Activated effector memory CD4-positive, alpha-beta T cell treated with anti-CD3 and anti-CD28 coated beads, Interleukin-2, amount 50 U/mL, for 16 hours (primary cell): ENCODE measurements at places on chromosomes 3 and 15.
A peak's percentile ranks its signal among the peaks of the same experiment; 100 is the strongest.

DNA sequence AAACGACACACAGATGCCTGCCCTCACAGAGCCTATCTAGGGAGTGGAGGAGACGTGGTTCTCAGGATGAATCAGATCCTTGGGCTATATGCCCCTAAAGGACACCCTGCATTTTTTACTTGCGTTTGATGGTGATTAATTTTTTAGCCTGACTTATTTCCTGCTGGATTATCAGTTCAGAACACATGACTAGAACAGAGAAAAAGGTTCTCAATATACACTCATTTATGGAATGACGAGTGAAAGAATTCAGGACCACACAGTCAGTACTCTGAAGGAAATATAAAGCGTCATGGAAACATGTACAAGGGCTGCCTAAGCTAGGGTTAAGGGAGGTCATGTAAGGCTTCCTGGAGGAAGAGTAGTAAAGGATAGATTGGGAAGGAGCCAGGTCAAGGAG, 121.8 kb downstream of the SSR3 start:
- DNase-seq = no peak

DNA sequence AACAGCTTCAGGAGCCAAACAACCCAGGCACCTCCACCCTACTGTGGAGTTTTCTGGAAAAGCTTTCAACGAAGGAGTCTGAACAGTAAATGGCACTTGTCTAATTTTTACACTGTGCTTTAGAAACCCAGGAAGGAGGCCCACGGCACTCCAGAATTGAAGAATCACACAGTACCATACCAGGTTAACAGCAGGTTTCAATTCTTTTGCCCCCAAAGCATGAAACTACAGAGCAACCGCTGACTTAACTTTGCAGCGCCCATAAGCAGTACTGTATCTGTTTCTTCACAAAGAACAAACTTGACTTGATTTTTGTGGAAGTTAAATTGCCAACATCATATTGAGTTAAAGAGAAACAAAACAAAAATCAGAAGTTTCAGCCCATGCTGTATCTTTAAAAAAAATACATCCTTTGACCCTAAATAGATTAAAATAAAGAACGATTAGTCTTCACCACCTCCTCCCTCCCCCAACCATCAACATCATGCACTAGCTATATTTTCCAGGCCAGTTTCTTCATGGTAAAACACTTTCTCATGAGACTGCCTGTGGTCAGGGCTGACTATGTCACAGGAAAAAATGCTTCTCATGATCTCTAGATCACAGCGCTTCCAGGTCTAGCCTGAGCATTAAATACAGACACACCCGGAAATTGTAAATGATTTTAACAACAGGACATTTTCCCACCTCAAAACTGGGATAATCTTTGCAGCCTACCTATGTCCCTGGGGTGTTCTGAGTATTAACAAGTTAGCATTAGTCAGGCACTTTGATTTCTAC, 456.3 kb downstream of the FOXP1 start:
- peak; percentile 75 for DNase-seq

DNA sequence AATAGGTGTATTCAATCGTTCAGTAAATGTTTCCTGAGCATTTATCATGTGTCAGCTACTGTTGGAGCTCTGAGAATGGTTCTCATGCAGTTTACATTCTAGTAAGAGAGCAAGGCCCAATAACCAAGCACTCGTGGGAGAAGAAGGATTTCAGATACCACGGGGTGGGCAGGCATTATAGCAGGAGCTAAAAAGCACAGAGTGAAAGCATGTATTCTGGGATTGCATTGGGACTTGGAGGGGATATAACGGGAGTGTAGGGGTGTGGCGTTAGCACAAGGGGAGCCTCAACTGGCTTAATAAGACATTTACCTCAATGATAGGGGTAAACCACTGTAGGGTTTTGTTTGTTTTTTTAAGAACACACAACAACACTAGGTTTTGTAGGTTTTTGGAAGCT, 1.6 kb upstream of the SIAH2 start:
- DNase-seq = no peak

GRCh38 chr3:171778493-171778892, 31.8 kb downstream of the PLD1 start:
- DNase-seq = no peak

GRCh38 chr3:58236527-58237237, 910 bp upstream of the ABHD6 start:
- DNase-seq = no peak

DNA sequence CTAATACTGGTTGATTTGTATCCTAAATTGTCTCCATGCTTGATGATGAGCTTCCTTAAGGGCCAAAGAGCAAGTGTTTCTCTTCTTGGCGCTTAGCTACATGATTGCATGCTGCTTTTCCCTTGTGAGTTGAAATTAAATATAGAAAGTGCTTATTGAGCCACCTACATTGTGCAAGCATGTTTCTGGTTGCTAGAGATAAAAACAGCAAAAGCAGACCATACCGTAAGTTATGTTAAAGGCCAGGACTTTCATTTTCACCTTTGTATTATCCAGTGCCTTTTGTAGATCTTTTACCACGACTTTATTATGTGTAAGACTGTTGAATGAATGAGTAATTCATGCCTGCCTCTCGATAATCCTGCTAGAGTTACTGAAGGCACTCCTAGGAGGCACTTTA, 41.9 kb upstream of the CCNB2 start:
- no peak for DNase-seq

GRCh38 chr15:25846377-25846776, 16.8 kb downstream of the ATP10A start:
- peak; percentile 82 for DNase-seq

DNA sequence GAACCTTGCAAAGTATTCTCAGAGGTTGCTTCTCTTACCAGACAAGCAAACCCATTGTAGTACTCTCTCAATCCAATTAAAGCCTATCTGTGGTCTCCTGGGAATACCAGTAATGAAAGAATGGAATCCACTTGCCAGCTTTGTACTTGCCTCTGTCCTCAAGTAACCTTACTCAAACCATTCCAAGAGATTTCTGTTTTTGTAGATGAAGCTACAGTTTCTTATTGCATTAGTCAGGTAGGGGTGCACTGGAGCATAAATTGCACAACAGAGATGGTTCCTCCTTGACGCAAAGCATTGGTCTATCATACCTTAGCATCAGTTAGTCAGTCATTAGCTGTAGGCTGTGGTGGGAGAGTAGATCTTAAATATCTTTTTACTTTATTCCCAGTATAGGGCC, 52.9 kb downstream of the BTLA start:
- no peak for DNase-seq

GRCh38 chr3:64108784-64109317, 85.6 kb upstream of the PSMD6 start:
- DNase-seq = no peak

DNA sequence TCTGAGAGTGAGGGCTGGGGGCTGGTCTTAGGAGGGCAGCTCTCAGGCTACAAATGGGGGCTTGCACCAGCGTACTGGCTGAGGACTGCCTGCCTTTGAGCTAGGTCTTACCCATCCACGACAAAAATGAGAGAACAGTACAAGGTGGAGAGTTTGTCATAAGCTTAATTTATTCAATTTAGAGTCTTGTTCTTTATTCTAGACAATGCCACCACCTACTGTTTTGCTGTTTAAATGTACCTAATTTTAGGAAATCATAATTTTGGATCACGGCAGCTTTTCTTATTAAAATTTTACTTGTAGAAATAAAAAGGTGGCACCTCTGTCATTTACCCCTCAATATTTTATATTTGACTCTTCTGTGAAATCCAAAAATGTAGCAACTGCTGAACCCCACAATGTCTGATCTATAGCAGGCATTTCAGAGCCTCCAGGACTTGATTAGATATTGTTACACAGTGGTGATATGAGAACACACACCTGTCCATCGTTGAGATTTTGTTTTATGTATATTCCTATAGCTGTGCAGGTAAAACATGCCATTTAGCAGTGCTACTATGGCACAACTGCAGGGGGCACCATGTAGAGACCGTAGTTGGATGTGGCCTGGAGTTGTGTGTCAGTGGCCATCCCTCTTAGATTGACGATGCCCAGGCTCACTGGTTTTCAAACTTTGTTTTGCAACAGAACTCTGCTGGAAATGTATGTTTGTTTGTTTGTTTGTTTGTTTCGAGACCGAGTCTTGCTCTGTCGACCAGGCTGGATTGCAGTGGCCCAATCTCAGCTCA, 88.6 kb downstream of the SLCO3A1 start:
- DNase-seq = no peak

GRCh38 chr15:44231842-44232241, 36.8 kb upstream of the FRMD5 start:
- DNase-seq = no peak

DNA sequence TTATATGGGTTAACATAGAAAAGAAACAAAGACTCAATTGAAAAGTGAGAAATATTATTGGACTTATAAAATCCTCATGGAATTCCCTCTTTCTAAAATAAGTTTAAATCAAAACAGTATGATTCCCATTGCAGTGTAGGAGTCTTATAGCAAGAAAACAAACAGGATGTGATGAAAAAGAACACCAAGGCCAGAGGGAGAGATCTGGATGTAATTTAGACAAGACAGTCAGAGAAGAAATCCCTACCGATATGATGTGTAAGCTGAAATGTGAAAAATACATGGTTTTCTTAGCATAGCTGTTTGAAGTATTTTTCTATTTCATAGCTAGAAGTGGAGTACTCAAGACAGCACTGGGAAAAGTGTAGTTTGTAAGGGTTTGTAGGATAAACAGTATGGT, 521.5 kb downstream of the RSL24D1 start:
- no peak for DNase-seq

DNA sequence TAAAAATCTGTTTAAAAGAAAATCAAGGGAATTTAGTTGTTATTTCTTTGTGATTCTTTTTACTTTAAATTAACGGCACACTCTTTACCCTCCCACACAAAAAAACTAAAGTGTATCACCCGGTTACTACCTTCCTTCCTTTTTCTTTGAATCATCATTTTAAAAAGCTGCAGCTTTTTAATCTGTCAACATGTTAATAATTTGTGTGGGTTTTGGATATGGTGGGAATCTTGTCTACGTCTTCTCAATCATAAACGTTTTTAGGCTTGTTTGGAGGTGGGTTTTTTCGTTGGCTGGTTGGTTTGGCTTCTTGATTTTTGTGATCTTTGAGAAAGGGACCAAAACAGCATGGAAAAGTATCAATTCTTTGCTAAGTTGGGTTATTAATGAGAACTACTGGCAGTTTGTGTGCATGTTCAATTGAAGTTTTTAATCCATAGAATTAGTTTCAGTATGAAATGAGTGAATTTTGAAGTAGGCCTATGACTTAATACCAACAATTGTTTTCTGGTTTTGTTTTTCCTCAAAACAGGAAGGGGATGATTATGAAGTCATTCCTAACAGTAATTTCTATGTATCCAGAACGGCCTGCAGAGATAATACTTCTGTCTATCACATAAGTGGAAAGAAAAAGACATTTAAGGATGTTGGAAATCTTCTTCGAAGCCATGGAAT, 4.5 kb downstream of the SMC4 start:
- no peak for DNase-seq

- no peak for DNase-seq
Measured at GRCh38 chr15:75895731-75896130, 7.9 kb upstream of the FBXO22 start.

- DNase-seq = no peak
Measured at GRCh38 chr3:58011580-58011979, 3.4 kb downstream of the FLNB start.

DNA sequence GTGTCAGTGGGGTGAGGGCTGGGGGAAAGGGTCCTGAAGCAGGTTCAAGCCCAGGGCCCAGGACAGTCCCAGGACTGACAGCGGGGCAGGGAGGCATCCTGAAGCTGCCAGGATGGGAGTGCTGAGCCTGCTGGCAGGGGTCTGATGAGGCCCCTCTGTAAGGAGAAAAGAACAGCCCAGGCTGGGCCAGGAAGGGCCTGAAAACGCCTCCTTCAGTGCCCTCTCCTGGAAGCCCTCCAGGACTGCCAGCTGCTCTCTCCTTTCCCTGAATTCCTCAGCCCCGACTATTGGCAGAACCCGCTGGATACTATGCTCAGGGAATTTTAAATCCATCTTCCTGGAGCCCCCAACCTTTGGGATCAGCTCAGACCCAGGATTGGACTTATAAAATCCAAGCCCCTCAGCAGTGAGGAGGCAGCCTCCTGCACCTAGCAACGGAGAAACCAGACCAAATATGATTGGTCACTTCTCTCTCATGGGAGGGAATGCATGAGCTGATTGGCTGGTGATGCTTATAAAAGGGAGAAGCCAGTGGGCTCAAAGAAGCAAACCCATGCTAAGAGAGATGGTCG, 203.5 kb upstream of the LINGO1 start:
- DNase-seq = peak; percentile 53

- DNase-seq = no peak
Measured at GRCh38 chr3:170171563-170171962, 10.0 kb downstream of the PHC3 start.

GRCh38 chr3:82347585-82347984, 586.1 kb upstream of the GBE1 start:
- no peak for DNase-seq

GRCh38 chr3:174710612-174711011, 148.5 kb upstream of the NAALADL2 start:
- DNase-seq = no peak

DNA sequence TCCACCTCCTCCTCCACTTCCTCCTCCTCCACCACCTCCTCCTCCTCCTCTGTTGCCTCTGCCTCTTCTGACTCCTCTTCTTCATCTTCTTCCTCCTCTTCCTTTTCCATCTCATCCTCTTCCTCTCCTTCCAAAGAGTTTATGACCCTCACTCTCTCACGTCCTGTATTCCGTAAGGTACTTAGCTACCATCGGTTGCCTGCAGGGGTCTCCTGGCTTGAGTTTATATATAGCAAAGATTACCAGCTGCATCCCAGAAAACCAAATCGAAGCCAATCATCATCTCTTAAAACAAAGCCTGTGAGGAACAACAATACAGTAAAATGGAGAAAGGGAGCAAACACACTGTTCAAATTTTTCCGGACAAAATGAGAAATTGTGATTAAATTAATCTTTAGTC, 317.4 kb downstream of the C3orf38 start:
- DNase-seq = no peak

- no peak for DNase-seq
Measured at GRCh38 chr15:81030301-81030750, 29.6 kb downstream of the TLNRD1 start.

- peak; percentile 8 for DNase-seq
Measured at GRCh38 chr3:15513116-15513515, 8.4 kb downstream of the COLQ start.

DNA sequence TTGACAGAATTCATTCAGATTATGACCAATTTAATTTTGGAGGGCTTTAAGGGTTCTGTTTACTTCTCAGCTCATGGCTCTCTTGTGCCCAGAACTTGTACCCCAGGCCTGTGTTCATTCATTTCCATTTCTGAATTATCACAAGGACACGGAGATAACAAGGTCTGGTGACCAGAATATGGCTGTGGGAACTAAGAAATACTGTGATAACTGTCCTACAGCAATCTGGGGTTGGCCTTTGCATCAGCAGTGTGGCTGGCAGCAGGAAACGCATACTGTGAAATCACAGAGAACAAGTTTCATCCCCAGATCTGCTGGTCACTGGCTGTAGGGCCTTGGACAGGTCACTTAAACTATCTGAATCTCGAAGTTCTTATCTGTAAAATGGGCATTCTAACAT, 41.8 kb upstream of the TPM1 start:
- DNase-seq = no peak

GRCh38 chr3:27791956-27792355, 69.8 kb upstream of the EOMES start:
- DNase-seq = no peak
